Activated T-cell treated with anti-CD3 and anti-CD28 coated beads for 24 hours (primary cell): ENCODE measurements at places on chromosomes 4 and X.

DNA sequence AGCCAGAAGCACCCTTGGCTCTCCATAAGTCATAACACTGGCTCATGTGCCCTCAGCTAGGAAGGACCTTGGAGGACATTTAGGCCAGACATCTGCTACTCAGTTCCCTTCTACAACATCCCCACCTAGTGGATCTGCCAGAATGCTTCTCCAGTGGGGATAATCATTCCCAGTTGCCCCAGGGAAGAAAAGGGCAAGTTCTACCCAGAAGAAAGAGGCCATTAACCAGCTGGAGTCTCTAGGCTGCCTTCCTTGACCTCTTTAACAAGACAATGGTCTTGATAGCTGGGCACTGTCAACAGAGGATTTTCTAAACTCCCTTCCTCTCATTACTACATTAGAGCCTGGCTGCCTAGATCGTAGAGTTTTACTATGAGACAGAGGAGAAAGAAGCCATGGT lies 42.0 kb downstream of the LGI2 start:
- DNase-seq = no peak

GRCh38 chrX:13868591-13868990 lies 51.7 kb upstream of the GPM6B start:
- DNase-seq = no peak

DNA sequence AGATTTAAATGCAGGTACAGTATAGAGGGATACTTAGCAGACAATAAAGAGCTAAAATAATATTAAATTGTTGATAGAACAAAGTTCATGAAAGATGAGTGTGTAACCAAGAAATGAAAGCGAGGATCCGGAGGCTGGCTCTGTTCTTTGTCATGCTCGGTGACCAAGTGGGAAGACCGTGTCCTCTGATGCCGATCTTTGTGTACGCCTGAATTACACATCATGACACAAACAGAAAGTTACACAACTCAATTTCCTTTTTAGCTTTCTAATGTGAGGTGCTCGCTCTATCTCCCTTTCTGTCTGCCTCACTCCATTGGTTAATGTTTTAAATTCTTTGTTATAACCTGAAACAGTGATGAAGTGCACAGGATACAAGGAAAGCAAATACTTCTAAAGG lies 114.8 kb upstream of the NEIL3 start:
- DNase-seq = no peak

DNA sequence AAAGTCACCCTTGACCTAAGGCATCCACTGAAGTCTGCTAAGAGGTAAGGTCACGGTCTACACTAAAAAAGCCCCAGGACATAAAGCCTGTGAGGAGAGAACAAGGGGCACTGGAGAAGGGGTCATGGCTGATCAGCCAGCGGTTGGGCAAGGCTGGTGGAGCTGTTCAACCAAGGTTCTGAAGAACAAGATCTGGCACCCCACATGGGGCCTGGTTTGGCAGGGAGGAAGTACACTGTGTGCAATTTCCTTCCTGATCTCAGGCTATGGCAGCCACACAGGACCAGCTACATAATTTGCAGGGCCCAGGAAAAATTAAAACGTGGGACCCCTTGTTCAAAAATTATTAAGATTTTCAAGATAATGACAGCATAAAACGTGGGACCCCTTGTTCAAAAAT lies 14.1 kb upstream of the BRS3 start:
- no peak for DNase-seq

DNA sequence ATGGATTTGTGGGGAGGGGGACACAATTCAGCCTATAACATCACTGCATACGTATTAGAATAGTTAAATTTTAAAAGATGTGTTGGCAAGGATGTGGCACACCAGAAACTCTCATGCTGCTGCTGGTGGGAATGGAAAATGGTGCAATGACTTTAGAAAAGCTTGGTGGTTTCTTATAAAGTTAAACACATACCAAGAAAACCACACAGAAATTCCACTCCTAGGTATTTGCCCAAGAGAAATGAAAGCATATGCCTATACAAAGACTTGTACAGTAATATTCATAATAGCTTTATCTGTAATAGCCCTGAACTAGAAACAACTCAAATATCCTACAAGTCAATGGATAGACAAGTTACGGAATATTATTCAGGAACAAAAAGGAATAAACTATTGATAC lies 71.3 kb upstream of the PDHA1 start:
- DNase-seq = no peak

DNA sequence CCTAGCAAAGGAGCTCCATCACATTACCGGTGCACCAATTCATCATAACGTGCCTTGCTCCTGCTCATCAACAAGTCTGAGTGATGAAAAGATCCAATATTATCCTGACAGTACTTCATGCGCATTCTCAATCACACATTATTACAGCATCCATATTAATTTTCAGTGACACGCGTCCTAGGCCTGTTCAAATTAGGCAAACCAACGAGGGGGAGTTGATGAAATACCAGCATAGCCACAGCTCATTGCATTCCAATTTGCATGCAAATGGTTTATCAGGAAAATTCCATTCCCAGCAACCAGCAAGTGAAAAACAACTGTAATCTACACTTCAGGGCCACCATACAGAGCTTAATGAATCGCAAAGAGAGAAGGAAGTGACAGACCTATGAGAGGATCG lies 236.9 kb downstream of the DCLK2 start:
- no peak for DNase-seq

DNA sequence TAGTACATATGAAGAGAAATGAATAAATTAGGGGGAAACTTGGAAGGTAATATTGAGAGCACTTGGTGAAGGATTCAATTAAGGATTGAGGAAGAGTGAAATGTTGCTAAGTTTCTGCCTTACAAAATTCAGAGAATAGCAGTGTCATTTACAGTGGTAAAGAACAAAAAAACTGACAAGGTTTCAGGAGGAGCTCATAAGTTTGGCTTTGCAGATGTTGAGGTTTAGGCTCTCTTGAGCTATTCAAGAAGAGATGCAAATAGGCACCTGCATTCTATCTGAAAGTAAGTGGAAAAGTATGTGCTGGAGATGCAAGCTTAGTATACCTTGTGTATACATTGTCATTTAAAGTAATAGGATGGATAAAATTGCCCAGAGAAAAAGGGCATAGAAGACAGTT lies 22.3 kb upstream of the EMCN start:
- DNase-seq = no peak

DNA sequence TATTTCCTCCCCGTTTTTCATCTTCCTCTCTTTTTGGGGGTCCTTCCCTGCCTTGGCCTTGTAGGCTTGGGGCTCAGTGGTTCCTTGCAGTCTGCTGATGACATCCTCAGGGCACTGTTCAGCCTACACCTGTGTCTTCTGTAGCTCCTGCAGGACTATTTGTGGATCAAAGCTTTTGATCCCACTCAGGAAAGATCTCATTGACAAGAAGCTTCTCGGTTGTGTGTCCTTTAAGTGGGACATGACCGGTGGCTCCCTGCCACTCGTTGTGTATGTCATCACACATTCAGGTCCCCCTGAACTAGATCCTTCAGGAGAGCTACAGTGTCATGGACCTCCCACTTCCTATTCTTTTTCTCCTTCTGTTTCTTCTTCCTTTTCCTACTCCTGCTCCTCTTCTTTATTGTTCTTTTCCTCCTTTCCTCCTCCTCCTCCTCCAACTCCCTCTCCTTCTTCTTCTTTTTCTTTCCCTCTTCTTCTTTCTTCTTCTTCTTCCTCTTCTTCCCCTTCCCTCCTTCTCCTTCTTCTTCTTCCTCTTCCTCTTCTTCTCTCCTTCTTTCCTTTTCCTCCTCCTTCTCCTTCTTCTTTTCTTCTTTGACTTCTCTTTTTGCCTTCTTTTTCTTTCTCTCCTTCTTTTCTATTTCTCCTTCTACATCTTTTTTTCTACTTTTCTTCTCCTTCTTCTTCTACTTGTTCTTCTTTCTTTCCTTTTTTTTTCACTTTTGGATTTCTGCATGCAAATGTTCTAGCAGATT lies 67.8 kb downstream of the NBDY start:
- no peak for DNase-seq

DNA sequence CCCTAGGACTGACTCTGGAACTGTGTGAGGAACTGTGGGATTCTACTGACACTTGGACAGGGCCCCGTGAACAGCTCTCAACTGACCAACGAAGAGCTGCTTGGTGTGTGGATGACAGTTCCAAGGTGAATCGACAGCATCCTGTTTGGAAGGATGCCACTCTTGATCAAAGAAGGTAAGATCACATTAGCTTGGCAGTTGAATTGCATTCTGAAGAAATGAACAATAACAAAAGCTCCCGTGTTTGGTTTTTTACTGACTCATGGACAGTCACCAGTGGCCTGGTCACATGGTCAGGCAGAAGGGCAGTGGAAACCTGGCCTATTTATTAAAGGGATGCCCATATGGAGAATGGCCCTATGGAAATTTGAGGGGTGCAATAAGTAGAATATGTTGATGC lies 33.1 kb upstream of the GPR34 start:
- no peak for DNase-seq

DNA sequence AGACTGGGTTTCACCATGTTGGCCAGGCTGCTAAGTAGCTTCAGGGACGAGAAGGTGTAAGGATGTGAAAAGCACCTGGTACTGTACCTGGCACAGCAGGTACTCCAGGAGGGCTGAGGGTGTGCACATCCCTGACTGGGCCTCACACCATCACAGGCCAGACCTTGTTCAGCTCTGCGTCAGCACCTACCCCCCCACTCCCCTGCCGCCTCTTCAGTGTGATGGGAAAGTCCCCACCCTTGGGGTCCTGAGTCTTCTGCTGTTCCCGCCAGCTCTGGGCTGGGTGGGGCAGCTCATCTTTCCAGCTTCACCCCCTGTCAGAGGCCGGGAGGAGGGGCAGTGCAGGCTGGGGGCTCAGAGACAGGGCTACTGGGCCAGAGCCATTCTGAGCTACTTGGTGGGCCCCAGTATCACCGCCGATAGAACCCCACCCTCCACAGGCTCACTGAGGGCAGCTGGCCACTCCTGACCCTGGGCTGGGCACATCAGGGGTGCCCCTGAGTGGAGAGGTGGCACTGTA lies 6.7 kb upstream of the SH3BP2 start:
- DNase-seq = peak; percentile 68

- DNase-seq = no peak
These were observed 7.3 kb downstream of the XK start for GRCh38 chrX:37692918-37693317.

DNA sequence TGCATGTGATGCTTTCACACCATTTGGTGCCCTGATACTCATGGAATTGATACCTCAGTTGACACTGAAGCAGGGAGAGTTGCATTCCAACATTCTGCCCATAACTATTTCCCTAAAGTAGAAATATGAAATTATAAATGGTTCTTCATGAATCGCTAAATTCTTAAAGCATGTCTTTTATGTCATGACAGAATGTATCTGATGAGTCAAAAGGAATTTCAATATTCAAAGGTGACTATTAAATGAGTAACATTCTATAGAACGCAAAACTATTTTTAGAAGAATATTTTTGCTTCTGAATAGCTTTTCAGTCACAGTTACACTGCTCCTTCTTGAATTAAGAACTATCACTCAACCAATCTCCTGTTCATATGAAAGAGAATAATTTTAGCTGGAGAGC lies 152.8 kb downstream of the ADGRA3 start:
- no peak for DNase-seq

DNA sequence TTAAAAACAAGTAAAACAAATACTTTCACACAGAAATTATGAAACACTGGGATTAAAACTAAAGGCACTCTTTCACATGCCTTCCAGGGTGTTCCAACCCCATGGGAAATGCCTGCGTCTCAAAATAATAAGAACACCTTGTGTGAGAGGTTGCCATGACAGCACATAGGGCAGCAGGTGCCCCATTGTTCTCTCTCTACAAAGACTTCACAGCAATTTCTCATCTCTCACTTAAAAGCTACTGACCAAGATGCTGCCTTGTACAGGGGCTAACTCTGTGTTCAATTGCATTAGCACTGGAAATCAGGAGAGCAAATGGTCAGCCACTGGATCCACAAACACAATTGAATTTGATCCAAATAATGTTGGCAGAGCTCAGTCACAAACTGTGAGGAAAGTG lies 102.5 kb upstream of the GALNTL6 start:
- no peak for DNase-seq

DNA sequence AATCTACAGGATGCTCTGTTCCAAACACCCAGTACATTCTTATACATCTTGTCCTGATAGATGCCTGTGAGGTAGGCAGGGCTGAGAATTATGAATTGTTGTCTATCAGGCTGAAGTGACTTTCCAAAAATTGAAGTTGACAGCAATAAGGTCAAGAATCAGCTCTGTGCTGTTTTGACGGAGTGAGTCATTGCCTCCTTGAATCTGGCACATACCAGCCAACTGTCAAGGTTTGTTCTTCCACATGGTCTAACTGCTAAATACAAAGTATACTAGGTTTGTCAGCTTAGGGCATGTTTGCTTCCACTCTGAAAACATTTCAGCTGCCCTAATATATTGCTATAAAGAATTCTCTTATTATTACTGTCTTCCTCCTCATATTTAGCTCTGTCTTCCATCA lies 32.3 kb downstream of the SH3RF1 start:
- DNase-seq = no peak

DNA sequence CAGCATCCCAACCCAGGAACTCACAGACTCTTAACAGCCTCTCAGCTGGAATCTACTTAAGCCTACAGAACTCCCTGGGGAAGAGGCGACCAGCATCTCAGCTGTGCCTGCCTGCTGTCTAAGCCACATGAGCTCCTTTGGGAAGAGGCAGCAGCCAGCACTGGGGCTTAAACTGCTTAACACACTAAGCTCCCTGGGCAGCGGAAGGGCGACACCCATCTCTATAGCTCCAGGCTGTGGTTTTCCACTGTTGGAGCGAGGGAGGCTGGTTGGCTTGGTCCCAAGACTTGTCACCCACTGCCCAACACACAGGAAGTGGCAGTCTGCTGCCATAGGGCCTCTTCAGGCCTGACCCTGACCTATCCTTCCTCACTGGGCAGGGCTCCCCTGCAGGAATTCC lies 1544.1 kb upstream of the ADGRL3 start:
- no peak for DNase-seq

GRCh38 chr4:110287130-110287529 lies 88.7 kb upstream of the ELOVL6 start:
- DNase-seq = no peak

GRCh38 chr4:147938496-147938895 lies 206.6 kb downstream of the ARHGAP10 start:
- no peak for DNase-seq

GRCh38 chr4:132299841-132300240 lies 849.3 kb upstream of the PCDH10 start:
- no peak for DNase-seq

- no peak for DNase-seq
These were observed 21.6 kb upstream of the CCNQ start for GRCh38 chrX:153620576-153620975.

- DNase-seq = no peak
These were observed 55.7 kb downstream of the SEPSECS start for GRCh38 chr4:25104591-25104990.

GRCh38 chr4:77959566-77960338 lies 97.1 kb downstream of the MRPL1 start:
- no peak for DNase-seq
